ENCODE measurements at places on chromosomes 3 and 15.

DNA sequence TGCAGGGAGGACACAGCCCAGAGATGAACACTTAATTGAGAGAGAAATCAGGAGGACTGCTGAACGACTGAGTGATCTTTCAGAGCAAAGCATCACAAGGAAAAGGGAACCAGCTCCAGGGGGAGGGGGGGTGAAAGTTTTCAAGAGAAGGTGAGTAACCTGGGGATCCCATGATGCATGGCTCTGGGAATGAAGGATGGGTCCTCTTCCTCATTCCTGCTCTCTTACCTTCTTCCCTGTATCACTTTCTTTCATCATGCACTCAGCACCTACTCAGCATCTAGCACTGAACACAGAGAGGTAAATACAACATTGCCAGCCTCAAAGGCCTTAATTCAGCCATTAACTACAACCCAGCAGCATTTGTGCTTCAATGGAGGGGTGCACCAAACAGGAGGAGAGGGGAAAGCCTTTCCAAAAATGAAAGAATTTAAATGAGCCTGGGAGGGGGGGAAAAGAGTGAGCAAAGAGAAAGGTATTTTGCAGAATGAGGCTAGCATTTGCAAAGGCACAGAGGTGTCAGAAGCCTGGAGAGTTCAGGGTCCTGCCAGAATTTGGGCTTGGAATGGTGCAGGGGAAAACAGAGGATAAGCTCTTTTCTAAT, 427.4 kb downstream of the FOXP1 start:
- H3K27me3 ChIP-seq: no peaks in the 10 kb centered on the region
- no peaks in the 10 kb centered on the region for H3K36me3 ChIP-seq
- H3K4me1 ChIP-seq: no peaks in the 10 kb centered on the region
- H3K4me3 ChIP-seq: no peak overlapping the region

GRCh38 chr3:144275005-144275404, 303.4 kb downstream of the DIPK2A start:
- H3K4me1 ChIP-seq: no peaks in the 10 kb centered on the region
- H3K36me3 ChIP-seq: no peaks in the 10 kb centered on the region
- no peak overlapping the region for H3K27ac ChIP-seq
- no peaks in the 10 kb centered on the region for H3K27me3 ChIP-seq
- DNase-seq: no peak

GRCh38 chr3:23805633-23806533, at the start of gene UBE2E1:
TSS of gene UBE2E1 (plus strand) at chr3:23805955. CDS start at chr3:23807270, 1,315 bp downstream.
- H3K36me3 ChIP-seq: no peaks in the 10 kb centered on the region
- H3K4me1 ChIP-seq: peaks cover 49% of the 10 kb centered on the region
- peak; percentile 96 for DNase-seq
- peak within 1 kb of the TSS; percentile 84 for H3K4me3 ChIP-seq
- peak within 1 kb of the TSS; percentile 84 for H3K27ac ChIP-seq

GRCh38 chr3:194485468-194485880, 1.3 kb downstream of the ATP13A3 start:
- H3K4me1 ChIP-seq: peaks cover 93% of the 10 kb centered on the region
- no peak for DNase-seq
- no peaks in the 10 kb centered on the region for H3K36me3 ChIP-seq
- H3K27me3 ChIP-seq: no peaks in the 10 kb centered on the region
- peak overlapping the region; percentile 90 for H3K27ac ChIP-seq

DNA sequence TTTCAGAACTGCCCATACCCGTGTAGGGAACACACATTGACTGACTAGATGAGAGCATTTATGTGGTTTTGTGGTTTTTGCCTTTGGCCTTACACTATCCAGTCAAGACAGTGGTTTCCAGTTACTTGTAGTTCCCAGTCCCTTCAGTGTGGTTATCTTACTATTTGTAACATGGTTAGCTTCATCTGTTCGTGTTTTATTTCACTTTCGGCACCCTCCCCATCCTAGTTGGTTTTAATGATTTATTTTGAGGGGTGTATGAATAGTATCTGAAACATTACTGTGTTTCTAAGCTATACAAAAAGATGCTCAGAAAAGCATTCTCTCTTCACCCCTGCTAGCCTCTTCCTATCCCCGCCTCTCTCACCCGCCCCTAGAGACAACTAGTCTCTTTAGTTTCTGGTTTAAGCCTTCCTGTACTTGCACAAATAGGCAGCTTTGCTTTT, 14.1 kb downstream of the LYSMD4 start:
- H3K27me3 ChIP-seq: no peaks in the 10 kb centered on the region
- no peak for DNase-seq
- H3K27ac ChIP-seq: no peak overlapping the region
- peaks cover 31% of the 10 kb centered on the region for H3K36me3 ChIP-seq

- no peak for DNase-seq
- peaks cover 56% of the 10 kb centered on the region for H3K4me1 ChIP-seq
- H3K4me3 ChIP-seq: no peak overlapping the region
- no peaks in the 10 kb centered on the region for H3K27me3 ChIP-seq
- peaks cover 29% of the 10 kb centered on the region for H3K36me3 ChIP-seq
- H3K27ac ChIP-seq: peak overlapping the region; percentile 46
These were observed 24.1 kb downstream of the CCNL1 start for GRCh38 chr3:157135671-157136396.

GRCh38 chr15:52615302-52615701, 46.5 kb upstream of the ARPP19 start:
- no peaks in the 10 kb centered on the region for H3K4me1 ChIP-seq
- H3K27ac ChIP-seq: no peak overlapping the region
- H3K36me3 ChIP-seq: peaks cover 70% of the 10 kb centered on the region
- no peaks in the 10 kb centered on the region for H3K27me3 ChIP-seq
- DNase-seq: no peak

GRCh38 chr3:15120986-15121385, 22.0 kb upstream of the RBSN start:
- H3K36me3 ChIP-seq: no peaks in the 10 kb centered on the region
- H3K4me1 ChIP-seq: peaks cover 10% of the 10 kb centered on the region
- DNase-seq: no peak
- H3K27ac ChIP-seq: no peak overlapping the region
- no peak overlapping the region for H3K4me3 ChIP-seq
